Smooth muscle cell of the coronary artery (primary cell): ENCODE measurements at places on chromosomes 11 and 22. TPM values are rescaled to one million over a fixed set of nuclear protein-coding genes. Genes with fewer than 3 reads are reported as not detected.

IFITM1 gene
- 12.6 and 143 TPM in 2 replicates for total RNA-seq

KCNQ1OT1 gene
- 2.1 and 2.5 TPM in 2 replicates for total RNA-seq

HORMAD2 gene
- not detected in 2 replicates for total RNA-seq

NAP1L4 gene
- 81.2 and 106 TPM in 2 replicates for total RNA-seq

FAM111B gene
- total RNA-seq = 0.12 and 2.6 TPM in 2 replicates

FGF3 gene
- total RNA-seq = not detected in 2 replicates

IRAG1 gene
- 3.6 and 4.8 TPM in 2 replicates for total RNA-seq

UBE4A gene
- 13.3 and 26.5 TPM in 2 replicates for total RNA-seq

NXPE1 gene
- total RNA-seq = not detected in 2 replicates

MFNG gene
- total RNA-seq = 0.08 TPM in 1 of 2 replicates, not detected in the other

CCDC34 gene
- 3.1 and 4.4 TPM in 2 replicates for total RNA-seq

GPR83 gene
- total RNA-seq = under 0.01 TPM in 1 of 2 replicates, not detected in the other

SYT13 gene
- total RNA-seq = 1.7 TPM in 1 of 2 replicates, not detected in the other

OR8D1 gene
- total RNA-seq = not detected in 2 replicates

ME3 gene
- total RNA-seq = 41.2 and 55.0 TPM in 2 replicates

DNAJB7 gene
- not detected in 2 replicates for total RNA-seq

ROBO4 gene
- 0.35 and 0.53 TPM in 2 replicates for total RNA-seq

ST14 gene
- total RNA-seq = under 0.01 and 0.23 TPM in 2 replicates

DERL3 gene
- total RNA-seq = 0.23 TPM in 1 of 2 replicates, not detected in the other

MLC1 gene
- total RNA-seq = under 0.01 and 1.9 TPM in 2 replicates
